ENCODE measurements at places on chromosomes 3 and 15.

DNA sequence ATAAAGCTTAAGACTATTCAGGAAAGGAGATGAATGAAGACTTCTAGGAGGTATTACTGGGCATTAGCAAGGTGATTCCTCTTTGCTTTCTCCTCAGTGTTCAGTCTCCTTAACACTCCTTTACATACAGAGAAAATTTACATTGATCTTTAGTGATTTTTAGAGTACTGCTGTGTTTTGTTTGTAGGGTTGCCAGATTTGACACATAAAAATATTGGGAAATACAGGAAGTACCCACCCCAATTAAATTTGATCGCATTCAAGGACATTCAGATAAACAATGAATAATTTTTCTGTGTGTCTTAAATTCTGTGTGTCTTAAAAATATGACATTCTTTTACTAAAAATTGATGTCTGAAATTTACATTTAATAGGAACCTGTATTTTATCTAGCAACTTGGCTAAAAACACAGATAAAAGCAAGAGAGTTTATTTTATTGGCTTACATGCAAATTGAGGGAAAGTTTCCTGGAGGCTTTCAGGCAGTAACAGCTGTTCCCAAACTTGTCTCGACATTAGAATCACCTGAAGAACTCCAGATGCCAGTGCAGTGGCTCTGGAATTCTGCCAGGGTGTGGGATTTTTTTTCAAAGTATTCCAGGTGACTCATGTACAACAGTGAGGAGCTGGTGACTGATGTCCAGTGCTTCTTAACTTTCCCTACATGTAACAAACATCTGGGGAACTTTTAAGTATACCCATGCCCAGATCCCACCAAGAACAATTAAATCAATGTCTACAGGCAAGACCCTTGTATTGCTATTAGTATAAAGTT lies 23.4 kb upstream of the PLOD2 start:
- no peak for DNase-seq

- DNase-seq, result no peak
Observed at GRCh38 chr3:12323237-12323636, 34.4 kb downstream of the PPARG start.

- DNase-seq, result no peak
Observed at GRCh38 chr15:55774113-55774970, 31.4 kb upstream of the PRTG start.

DNA sequence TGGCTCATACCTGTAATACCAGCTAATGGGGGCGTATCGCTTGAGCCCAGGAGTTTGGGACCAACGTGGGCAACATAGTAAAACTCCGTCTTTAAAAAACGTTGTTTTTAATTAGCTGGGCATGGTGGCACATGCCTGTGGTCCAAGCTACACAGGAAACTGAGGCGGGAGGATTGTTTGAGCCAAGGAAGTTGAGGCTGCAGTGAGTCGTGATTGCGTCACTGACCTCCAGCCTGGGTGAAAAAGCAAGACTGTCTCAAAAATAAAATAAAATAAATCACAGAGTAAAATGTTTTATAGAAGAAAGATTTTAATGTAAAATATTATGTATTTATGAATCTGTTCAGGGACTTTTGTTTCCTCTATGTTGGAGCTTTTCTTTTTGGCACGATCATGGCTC lies 15.3 kb upstream of the STRIT1 start:
- no peak for DNase-seq

- no peak for DNase-seq
Observed at GRCh38 chr3:128285967-128286321, 132.7 kb downstream of the EEFSEC start.

DNA sequence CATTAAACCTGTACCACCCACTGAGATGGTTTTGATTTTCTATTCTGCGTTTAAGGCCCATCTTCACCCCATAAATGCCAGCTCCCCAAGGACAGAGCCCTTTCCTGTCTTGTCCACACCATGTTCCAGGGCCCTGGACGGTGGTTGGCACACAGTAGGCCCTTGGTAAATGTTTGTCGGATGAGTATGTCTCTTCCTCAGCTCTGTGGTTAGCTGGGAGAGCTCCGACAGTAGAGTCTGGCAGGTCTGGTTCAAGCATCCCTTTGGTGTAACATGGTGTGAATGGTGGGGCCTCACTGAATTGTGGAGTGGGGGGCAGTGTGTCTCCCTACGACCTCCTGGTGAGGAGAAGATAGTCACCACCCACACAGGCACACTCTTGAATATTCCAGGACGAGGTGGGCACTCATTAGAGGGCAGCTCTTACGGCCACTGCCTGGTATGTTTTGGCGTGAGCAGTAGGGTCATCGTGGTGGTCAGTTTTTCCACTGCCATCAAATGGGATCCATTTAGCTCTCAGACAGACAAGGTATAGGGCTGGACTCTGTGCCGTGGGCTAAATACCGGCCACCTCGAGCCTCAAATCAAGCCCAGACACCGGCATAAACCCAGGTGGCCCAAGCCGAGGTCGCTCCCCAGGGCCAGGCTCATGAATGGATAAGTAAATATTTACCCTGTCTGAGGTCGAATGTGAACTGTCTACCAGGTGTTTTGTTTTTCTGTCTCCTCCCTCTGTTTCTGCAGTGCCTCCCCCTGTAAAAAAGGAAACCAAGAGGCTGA lies 61.3 kb downstream of the SMAD3 start:
- DNase-seq, result peak; percentile 83

- DNase-seq, result no peak
Observed at GRCh38 chr15:36458411-36458810, 121.0 kb upstream of the CDIN1 start.

DNA sequence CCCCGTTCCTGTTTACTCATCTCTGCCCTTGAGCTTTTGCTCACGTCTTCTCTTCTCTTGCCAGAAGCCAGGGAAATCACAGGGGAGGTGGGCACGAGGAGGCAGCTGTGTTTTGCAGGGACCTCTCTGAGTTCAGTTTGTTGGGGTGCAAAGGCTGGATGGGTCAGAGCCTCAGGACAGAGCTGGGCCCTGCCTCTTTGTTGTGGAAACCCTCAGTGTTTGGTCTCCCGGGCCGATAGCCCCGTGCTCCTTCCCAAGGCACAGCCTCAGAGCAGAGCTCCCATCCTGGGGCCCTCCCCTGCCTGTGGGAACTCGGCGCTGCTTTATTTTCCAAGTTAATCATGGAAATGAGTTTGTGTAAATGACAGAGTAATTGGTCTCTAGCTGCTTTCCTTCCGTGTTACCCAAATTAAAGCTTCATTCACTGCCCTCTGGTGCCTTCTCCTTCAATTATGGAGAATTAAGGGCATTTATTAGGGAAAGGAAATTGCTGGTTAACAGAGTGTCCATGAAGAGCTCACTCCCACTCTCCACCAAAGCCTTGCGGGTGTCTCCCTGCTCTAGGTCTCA lies 40.9 kb downstream of the BDH1 start:
- no peak for DNase-seq

DNA sequence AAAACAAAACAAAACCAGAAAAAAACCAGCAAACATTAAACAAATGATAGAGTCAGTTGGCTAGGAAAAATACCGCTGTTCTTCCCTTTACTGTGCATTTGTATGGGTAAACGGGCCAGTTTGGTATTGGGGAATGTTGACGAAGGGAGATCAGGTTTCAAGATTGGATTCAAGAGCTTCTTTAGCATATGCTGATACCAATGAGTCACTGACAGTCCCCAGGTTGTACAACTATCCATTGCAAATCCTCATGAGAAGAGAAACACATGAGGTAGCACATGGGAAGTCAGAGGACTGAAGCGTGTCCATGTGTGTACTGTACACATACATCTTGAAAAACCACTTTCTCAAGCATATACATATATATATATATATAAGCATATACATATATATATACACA lies 25.6 kb downstream of the TIGIT start:
- DNase-seq, result peak; percentile 76

- DNase-seq, result no peak
Observed at GRCh38 chr3:127779747-127780146, 42.6 kb downstream of the MGLL start.
